Daoy (cell line): ENCODE measurements at places on chromosomes 3 and 15. TPM values are rescaled to one million over a fixed set of nuclear protein-coding genes. Genes with fewer than 3 reads are reported as not detected.

GRCh38 chr15:80549191-80549590 is 145.0 kb downstream of the ARNT2 start:
- no peak for DNase-seq

CX3CR1 gene
- not detected in 2 replicates for total RNA-seq

COL6A6 gene
- 0.21 and 0.63 TPM in 2 replicates for total RNA-seq

DNA sequence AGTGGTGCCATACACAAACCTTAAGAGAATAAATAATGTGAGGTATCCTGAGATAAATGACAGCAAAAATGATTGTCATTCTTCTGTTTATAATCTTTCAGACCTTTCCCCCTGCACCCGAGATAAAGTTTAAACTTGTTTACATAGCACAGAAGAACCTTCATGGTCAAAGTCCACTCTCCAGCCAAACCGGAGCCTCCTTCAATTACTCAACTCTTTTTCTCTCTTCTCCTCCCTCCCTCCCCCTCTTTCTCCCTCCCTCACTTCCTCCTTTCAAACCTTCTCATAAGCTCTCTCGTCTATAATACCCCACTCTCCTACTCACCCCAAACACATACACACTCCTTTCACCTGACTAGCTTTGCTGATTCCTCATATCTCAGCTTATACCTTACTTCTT is 198.9 kb downstream of the EFHB start:
- no peak for DNase-seq

DNA sequence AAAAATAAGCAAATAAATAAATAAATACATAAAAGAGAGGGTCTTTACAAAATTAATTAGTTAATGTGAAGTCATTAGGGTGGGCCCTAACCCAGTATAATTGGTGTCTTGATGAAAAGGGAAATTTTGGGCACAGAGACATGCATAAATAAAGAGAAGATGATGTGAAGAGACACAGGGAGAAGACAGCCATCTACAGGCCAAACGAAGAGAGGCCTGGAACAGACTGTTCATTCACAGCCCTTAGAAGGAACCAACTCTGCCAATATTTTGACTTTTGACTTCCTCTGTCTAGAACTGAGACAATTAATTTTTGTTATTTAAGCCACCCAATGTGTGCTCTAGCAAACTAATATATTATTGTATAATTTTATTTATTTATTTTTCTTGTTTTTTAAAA is 29.6 kb upstream of the SELENOK start:
- DNase-seq: no peak

GRCh38 chr3:72127844-72128243 is 342.9 kb upstream of the PROK2 start:
- peak; percentile 33 for DNase-seq

B3GNT5 gene
- 7.8 and 14.1 TPM in 2 replicates for total RNA-seq

DNA sequence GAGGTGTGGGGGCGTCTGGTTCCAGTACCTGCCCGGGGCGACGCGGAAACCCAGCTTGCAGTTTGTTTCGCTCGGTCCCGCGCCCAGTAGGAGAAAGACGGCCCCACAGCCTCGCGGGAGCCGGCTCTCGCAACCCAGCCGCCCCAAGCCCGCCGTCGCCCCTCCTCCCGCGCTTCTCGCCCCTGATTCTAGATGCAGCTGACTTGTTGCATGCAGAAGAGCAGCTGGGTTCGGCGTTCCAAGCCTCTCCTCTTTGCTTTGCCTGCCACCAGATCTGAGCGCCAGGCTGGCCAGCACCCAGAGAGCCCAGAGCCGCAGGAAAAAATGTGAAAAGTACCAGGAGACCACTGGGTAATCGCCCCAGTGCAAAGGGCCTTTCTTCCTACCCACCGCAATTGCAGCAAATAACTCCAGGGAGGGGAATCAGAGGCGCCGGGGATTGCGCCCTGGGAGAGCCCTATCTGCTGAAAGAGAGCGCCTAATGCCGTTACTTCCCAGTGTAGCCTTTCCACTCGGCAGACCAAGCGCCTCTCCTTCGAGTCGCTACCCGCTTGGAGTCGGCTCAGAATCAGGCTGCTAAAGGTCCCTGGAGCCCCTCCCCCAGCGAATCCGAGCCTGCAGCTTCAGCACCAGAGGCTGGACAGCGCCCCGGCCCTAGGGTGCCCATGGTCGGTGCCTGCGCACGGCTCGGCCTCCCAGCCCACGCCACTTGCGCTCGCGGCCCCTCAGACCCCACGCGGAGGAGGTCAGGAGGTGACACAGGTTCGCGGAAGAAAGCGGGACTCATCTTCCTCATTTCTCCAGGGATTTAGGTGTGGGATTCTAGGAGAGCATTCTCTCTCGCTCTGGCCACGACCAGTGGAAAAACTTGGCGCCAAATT is 15.7 kb upstream of the AEN start:
- DNase-seq: peak; percentile 40
